ENCODE measurements at places on chromosomes 5 and 9.

GRCh38 chr9:109477258-109478050, 20.7 kb downstream of the PTPN3 start:
- DNase-seq, result no peak

DNA sequence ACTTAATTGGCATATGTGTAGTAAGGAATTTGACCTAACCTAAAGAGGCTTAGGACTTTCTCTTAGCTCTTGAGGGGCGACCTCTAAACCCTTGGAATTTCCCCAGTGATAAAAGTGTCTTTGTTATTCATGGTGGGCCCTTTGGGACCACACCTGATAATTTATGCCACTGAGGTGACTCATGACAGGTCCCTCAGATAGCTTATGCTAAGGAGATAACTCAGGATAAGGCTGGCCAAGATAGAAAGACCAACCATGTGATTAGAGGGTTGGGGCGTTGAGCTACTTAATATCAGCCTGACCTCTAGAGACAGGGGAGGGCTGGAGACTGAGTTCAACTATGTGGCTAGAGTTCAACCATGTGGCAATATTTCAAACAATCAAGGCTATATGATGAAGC, 218.1 kb downstream of the AP3B1 start:
- no peak for DNase-seq

DNA sequence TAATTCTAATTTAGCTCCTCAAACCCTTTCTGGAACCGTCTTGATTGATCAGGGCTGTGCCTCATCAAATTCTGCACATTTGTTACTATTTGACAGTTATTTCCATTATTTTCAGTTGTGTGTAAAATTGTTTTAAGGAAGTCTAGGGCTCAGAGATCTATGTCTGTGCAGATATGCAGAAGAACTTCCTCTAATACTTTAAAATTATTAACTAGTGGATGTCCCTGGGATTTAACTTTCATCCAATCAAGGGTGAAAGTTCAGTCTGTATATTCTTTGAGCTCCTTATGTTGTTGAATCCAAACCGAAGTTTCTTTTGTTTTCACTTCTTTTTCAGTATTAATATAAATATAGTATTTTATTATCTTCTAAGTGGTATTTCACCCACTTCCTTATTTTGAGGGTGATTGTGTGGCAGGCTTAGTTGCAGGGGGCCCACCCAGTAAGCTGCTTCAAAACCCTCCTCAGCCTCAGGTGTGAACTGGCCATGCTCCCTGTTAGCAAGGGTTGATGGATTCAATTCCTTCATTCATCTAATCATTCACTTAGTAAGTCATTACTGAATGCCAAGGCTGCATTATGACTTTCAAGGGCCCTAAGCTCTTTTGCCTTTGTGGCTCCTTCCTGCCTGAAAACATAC, 2.1 kb upstream of the CAMLG start:
- no peak for DNase-seq

GRCh38 chr9:134341306-134341705, 15.1 kb downstream of the RXRA start:
- DNase-seq, result no peak

GRCh38 chr9:9112001-9112720, 1312.6 kb upstream of the DMAC1 start:
- no peak for DNase-seq

- DNase-seq, result no peak
Measured at GRCh38 chr5:28580616-28581015, 1542.2 kb upstream of the CDH9 start.

GRCh38 chr9:83068414-83068813, 5.5 kb upstream of the RASEF start:
- DNase-seq, result no peak

- no peak for DNase-seq
Measured at GRCh38 chr5:174344335-174344734, 298.8 kb downstream of the NSG2 start.

DNA sequence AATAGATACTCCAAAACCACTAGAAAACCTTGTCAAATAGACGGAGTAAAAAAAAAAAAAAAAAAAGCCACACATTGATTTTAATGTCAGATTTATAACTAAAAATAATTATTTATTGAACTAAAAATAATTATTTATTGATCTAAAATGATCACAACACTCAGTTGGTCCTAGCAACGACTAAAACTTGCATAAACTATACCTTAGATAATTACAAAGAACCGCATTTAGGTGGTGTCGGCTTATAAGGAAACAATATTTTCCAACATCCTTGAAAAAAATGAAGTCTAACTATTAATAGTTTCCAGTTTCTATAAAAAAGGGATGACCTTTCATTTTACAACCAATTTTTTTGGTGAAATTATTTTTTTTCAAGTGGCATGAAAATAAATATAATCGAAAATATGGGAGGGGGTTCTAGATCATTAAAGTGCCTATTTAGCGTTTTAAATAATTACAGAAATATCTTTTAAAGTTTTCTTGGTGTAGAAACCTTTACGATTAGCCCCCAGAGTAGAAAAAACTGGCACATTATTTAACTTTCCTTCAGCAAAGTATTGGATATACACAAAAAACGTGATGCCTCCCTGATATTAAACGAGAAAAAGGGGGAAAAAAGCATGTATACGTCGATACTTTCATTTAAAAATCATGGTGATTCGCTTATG, 3.7 kb downstream of the ARRDC3 start:
- no peak for DNase-seq

DNA sequence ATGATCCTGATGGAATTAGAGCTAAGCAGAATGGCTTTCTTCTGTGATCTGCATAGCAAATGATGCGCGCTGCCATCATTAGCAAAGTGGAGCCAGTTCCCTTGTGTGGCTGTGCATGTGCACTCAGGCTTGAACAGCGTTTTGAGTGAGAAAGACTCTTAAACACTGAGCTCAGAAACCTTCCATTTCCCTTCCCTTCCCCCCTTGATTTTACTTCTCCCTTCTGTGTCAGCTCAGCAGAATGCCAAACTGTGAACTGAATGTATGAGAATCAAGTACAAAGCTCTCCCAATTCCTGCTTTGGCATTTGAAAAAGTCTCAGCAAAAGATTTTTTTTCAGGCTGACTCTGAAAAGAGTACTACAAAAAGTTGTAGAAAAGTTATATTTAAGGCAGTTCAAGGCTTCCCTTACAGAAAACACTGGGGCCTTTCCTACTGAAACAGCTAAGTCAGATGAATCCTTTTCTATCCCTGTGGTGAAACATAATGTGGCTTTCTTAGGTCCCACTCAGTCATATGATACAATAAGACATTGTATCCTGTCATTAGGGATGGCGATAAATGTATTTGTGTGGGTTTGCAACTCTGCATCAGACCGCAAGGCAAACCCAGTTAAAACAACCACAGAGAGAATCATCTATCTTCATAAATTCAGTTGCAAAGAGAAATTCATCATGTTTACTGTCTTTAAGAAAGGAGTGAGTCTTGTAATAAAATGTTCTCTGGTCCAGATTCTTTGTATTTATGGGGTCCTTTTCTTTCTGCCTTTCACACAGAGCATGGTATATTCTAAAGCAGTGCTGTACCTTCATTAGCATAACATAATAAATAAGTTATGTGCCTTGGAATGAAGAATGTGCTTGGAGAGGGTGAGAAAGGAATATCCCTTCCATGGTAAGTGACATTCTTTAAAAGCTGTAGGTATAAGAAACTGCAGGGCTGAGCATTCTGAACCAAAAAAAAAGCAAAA, 222.6 kb downstream of the CAAP1 start:
- DNase-seq, result no peak

DNA sequence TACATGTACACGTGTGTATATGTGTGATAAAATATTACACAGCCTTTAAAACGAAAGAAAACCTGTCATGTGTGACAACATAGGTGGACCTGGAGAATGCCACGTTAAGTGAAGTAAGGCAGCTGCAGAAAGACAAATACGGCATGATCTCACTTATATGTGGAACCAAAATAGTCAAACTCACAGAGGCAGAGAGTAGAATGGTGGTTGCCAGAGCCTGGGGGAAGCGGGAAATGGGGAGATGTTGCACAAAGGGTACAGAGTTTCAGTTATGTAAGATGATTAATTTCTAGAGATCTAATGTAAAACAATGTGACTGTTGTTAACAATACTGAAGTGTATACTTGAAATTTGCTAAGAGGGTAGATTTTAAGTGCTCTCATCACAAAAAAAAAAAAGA, 34.8 kb downstream of the ADAMTS12 start:
- DNase-seq, result no peak

DNA sequence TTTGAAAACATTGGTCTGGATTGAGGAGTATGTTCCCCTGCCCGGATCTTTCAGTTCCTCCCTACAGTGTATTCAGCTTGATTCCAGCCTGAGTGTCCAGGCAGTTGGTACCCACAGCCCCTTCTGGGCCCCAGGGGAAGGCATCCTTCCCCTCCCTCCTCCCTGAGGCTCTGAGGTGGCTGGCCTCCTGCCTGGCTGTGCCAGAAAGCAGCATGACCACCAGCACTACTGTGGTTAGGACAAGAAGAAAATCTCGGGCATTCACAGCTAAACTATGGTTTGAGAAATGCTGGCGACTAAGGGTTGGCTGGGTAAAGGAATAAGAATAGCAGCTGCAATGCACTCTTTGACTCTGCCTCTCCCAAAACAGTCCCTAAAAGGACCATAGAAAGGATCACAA, 84.6 kb upstream of the LIFR start:
- no peak for DNase-seq

- DNase-seq, result no peak
Measured at GRCh38 chr5:171801-172331, 19.4 kb upstream of the LRRC14B start.

DNA sequence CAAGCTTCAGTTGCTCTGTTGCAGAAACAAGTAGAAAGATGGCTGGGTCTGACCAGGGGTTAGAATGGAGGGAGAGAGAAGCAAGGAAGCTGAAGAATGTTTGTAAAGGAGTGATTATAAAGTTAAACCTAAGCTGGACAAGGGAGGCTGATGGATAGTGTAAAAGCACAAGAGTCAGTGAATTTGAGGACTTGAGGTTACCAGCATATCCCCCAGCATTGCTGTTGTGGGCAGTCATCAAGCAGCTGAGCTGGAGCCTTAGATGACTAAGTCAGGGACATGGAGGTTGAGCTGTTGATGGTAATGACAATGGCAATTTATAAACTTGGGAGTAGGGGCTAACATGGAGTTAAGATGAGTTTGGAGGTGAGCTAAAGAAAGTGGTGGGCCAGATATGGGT, 131.5 kb downstream of the ERCC6L2 start:
- no peak for DNase-seq

DNA sequence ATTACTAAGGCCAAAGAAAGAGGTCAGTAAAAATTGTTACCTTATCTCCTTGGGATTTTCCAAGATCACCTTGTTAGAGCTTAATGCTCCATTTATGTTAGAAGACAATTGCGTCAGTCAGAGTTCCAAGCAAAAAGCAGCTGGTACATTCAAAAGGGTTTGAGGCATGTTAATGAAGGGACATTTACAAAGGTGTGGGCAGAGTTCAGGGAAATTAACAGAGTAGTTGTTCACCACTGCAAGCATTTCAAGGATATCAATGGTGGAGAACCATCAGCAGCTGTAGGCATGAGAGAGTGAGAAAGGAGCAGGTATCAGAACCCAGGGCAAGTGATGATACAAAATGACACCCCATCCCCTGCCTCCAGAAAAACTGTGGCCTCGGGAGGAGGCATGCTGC, 17.0 kb upstream of the SMARCA2 start:
- DNase-seq, result no peak

GRCh38 chr5:1827886-1828397, 26.7 kb downstream of the NDUFS6 start:
- DNase-seq, result no peak

GRCh38 chr5:64462391-64462790, 43.4 kb upstream of the RGS7BP start:
- no peak for DNase-seq

- peak; percentile 99 for DNase-seq
Measured at GRCh38 chr9:126397056-126397455, 70.4 kb downstream of the MVB12B start.

- DNase-seq, result no peak
Measured at GRCh38 chr9:91160181-91160580, 201.5 kb downstream of the AUH start.

- no peak for DNase-seq
Measured at GRCh38 chr9:21060919-21061561, 16.7 kb downstream of the IFNB1 start.

DNA sequence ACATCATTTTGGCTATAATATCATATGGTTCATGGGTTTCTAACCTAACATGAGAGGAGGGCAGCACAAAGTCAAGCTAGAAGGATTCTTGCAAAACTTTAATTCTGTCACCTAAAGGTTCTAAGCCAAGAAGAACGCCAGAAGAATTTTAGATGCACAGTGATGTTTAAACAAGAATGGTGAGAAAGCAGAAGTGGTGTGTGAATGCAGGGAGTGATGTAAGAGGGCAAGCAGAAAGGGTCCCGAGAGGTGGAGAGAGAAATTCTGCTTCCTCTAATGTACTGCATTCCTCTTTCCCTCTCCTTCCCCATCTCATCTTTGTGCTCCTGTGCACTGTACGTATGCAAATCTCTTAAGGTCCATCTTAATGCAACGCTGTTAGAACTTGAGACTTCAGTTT, 2.1 kb upstream of the TRMO start:
- DNase-seq, result no peak

- no peak for DNase-seq
Measured at GRCh38 chr5:15383469-15383868, 116.5 kb upstream of the FBXL7 start.

- DNase-seq, result no peak
Measured at GRCh38 chr5:129003232-129003631, 37.9 kb downstream of the SLC27A6 start.

GRCh38 chr9:124376329-124376728, 38.9 kb downstream of the PSMB7 start:
- no peak for DNase-seq

- no peak for DNase-seq
Measured at GRCh38 chr5:6510132-6510531, 61.5 kb downstream of the UBE2QL1 start.

All from T-helper 2 cell (primary cell).